ENCODE measurements at places on chromosomes 5 and 9.

GRCh38 chr5:38766151-38766550 lies 79.7 kb upstream of the OSMR start:
- DNase-seq = no peak

- DNase-seq = no peak
Observed at GRCh38 chr9:136676297-136676794, 10.9 kb downstream of the AGPAT2 start.

DNA sequence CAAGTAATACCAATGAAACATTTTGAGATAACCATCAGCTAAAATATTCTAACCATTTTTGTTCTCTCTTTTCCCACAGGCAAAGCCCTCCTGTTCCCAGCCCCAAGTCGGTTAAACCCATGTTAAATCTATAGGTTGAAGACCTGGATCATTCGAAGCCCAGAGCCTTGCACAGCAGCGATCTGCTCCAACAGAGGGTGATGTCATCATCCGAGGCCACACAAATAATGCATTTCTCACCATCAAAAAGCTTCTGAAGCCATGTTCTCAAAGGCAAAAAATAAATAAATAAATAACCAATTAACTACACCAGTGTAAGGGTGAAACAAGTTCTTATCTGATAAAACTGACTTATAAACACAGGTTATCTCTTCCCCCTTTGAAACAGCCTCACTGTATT lies 169.2 kb downstream of the ENTREP1 start:
- no peak for DNase-seq

- no peak for DNase-seq
Observed at GRCh38 chr5:151598984-151599383, 7.9 kb upstream of the FAT2 start.

- DNase-seq = no peak
Observed at GRCh38 chr9:126752881-126753670, 51.8 kb upstream of the ZBTB43 start.

All from Ammon's horn (tissue), 1 donor.